ENCODE measurements at places on chromosomes 13 and 19.
A peak's percentile ranks its signal among the peaks of the same experiment; 100 is the strongest.

- DNase-seq: no peak
These were observed 312.4 kb downstream of the ZNF536 start for GRCh38 chr19:30684613-30685012.

- peak; percentile 95 for DNase-seq
These were observed 6.2 kb upstream of the SHKBP1 start for GRCh38 chr19:40570313-40571004.

DNA sequence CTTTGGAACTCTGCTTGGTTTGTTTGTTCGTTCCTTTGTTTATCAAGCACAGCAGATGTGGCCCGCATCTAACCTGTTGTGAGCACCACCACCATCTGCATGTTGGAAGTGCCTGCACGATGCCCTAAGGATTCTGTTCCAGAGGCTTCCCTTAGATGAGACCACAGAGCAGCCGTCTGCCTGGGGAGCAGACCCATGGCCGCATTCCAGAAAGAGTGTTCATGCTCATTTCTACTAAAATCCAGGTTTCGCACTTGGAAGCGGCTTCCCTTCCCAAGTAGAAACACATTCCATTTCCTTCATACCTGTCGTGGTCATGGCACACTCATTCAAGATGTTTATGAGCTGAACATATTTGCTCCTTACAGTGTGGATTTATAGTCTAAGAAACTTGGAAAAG lies 27.2 kb downstream of the COL4A2 start:
- no peak for DNase-seq

DNA sequence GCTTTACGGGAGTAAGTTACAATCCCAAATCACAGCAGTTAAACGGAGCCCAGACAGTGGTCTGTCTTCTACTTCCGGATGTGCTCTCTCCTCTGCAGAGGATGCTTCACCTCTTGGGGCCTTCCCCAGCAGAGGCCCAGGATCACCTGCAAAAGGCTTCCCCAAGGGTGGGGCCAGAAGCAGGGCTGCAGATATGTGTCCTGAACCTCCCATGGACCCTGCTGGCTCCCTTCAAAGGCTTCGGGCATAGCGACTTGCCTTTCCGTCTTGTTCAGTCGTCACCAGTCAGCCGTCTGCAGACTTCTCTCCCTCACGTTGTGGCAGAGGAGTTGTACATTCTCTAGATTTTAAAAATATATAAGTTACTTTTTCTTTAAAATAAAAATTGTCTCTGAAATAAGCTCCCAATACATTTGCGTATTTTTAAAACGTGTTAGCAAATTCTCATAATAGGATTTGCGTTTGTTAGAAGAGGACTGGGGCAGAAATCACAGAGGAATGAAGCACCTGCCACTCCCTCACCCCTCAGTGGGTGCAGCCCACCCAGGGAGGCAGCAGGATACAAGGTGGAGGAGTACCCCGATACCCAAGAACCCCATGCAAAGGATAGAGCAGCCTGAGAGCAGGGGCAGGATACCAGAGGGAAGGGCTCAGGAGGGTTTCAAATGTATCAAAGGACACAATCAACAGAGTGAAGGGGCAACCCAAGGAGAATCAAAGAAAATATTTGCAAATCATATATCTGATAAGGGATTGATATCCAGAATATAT lies 22.9 kb upstream of the MEDAG start:
- no peak for DNase-seq

DNA sequence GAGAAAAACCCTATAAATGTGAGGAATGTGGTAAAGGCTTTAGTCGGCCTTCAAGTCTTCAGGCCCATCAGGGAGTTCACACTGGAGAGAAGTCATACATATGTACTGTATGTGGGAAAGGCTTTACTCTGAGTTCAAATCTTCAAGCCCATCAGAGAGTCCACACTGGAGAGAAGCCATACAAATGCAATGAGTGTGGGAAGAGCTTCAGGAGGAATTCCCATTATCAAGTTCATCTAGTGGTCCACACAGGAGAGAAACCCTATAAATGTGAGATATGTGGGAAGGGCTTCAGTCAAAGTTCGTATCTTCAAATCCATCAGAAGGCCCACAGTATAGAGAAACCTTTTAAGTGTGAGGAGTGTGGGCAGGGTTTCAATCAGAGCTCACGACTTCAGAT lies 11.7 kb downstream of the ZNF226 start:
- no peak for DNase-seq

GRCh38 chr13:64369121-64369520 lies 2861.0 kb downstream of the PCDH9 start:
- DNase-seq: peak; percentile 77

- DNase-seq: no peak
These were observed 63.5 kb downstream of the ALOX5AP start for GRCh38 chr13:30798776-30799355.

DNA sequence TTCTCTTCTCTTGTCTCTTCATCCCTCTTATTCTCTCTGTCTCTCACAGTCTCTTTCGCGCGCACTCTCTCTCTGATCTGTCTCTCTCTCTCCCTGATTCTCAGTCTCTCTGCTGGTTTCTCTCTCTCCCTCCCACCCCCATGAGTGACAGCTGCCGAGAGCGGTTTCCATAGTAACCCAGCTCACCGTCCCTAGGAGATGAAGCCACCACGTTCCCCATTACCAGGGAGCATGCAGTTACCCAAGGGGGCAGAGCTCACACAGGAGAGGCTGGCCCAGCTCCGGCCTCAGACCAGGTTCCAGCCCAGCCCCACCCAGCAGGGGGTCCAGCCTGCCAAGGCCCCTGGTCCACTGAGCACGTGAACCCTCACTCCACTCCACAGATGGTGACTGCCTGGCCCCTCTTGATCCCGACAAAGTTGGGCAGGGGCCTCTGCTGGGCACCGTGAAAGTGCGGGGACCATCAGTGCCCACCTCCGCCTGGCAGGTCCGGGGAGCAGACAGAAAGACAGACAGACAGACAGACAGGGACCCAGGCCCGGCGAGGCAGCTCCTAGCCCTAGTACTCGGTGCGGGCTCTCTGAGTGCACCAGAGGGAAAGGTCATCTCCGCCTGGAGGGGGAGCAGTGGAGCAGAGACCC lies 50.6 kb downstream of the CELF5 start:
- no peak for DNase-seq

DNA sequence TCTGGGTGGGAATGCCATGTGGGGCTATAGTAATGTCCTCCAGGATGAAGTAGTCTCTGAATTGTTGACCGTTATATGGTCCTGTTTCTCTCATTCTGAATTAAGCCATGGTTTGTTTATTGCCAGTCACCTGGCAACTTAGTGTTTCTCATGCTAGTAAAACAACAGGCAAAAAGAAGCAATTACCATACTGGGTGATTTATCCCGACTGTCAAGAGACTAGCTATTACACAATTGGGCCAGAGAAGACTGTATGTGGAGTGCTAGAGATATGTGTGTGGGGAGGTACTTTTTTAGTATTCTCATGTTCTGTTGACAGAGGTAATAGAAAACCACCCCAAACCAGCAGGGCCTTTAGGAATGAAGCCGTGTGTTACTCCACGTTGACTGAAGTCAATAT lies 258.2 kb downstream of the TDRD3 start:
- DNase-seq: no peak

- no peak for DNase-seq
These were observed 3.2 kb downstream of the PTBP1 start for GRCh38 chr19:800360-801029.

DNA sequence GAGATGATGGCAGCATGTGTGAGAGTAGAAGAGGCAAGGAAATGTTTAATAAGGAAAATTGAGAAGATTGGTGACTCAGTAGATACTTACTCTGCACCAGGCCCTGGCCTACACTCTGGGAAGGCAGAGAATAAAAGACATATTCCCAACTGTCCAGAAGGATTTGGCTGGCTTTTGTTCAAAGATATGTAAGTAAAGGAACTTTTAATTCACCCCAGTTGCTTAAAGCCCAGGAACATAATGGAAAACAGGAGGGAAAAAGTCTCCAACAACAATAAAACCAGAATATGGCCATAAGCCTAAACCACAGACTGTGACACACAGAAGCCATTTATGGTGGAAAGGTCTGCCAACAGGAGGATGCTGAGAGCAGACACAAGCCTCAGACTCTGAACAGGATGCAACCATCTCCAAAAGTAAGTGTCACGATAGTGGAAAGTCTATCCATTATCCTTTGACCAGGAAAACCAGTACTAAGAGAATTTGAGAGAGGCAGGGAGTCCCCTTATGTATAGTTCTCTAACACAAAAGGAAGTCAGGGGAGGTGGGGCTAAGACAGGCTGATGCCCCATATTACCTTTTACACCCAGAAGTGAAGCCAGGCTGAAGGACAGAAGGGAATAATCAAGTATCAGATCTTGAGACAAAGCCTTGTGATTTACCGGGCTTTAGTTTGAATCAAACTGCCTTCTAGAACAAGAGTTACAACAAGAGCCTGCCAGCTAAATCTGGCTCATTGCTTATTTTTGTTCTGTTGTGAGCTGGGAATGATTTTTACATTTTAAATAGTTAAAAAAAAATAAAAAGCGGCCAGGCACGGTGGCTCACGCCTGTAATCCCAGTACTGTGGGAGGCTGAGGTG lies 169.5 kb upstream of the STARD13 start:
- DNase-seq: no peak

DNA sequence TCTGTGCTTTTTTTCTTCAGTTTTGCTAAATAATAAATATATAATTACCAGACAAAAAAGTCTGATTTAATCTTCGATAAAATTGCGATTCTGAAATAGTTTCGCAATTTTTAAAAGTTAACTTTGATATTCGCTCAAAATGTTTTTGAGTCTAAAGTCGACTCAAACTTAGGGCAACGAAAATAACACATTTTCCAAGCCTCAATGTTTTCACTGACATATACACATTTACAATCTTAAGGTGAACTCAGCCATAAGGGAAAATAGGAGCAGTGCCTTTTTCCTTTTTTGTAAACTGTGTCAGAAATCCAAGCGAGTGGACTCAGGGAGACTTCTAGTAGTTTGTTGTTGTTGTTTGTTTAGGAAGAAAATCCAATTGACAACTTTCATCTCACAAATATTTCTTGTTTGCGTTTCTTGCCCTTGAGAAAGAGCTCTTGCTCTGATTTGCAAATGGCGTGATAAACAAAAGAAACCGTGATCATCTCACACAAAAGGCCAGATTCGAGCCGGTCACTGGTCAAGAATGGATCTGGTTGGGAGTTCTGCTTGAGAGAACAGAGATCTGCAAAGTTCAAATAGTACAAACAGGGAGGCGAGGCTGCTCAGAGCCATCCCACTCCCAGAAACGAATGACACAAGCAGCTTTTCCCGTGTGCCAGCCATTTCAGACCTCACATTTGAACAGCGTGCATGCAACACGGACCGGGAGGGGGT lies 2.1 kb downstream of the SOX21 start:
- DNase-seq: no peak

DNA sequence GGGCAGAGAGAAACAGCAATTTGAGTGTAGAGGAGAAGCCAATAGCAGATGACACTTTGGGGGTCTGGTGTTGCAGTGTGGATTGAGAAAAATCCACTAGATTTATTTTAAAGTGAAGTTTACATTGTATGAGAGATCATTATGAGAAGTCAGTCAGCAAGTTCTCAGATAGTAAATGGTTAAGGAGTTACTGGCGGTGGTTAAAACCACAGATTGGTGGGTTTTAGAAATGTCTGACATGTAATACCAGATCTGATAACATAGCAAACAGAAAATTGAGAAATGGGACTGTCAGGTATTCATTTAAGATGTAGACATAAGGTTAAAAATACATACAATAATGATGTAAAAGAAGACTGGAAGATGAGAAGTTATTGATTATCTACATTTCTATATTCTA lies 7.2 kb downstream of the ABHD13 start:
- DNase-seq: no peak

- DNase-seq: no peak
These were observed 16.3 kb downstream of the KBTBD7 start for GRCh38 chr13:41178040-41178439.

DNA sequence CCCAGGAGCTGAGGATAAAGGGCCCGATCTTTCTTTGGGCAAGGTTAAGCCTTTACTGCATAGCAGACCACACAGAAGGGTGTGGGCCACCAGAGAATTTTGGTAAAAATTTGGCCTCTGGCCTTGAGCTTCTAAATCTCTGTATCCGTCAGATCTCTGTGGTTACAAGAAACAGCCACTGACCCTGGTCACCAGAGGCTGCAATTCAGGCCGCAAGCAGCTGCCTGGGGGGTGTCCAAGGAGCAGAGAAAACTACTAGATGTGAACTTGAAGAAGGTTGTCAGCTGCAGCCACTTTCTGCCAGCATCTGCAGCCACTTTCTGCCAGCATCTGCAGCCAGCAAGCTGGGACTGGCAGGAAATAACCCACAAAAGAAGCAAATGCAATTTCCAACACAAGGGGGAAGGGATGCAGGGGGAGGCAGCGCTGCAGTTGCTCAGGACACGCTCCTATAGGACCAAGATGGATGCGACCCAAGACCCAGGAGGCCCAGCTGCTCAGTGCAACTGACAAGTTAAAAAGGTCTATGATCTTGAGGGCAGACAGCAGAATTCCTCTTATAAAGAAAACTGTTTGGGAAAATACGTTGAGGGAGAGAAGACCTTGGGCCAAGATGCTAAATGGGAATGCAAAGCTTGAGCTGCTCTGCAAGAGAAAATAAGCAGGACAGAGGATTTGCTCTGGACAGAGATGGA lies 8.4 kb upstream of the CEACAM19 start:
- DNase-seq: no peak

- no peak for DNase-seq
These were observed 17.6 kb downstream of the WDFY2 start for GRCh38 chr13:51601601-51602565.

- no peak for DNase-seq
These were observed 1.1 kb upstream of the ZNF845 start for GRCh38 chr19:53332484-53332883.

DNA sequence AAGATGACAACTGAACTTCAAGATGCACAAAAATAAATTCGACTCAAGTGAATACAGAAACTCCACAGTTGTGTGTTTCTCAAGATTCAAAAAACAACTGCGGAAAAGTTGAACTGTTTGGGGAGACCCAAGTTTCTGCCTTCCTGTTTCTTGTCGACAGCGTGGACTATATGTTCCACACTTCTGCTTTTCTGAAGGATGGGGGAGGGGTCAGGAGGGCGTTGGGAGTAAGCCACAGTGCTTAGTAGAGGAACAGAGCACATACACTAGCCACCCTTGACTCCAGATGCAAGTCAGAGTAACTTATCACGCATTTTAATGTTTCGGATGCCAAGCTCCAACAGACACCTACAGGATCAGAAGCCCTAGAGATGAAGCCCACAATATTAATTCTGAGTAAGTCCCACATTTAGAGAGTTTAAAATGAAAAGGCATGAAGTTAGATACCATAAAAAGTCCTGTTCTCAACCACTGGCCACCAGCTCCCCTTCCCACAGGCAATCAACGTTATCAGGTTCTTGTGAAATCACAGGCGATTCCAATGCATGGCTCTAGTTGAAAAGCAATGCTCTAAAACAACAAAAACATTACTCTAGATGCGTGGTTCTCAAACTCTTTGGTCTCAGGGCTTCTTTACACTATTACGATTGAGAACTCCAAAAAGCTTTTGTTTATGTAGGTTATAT lies 4.2 kb downstream of the TUBGCP3 start:
- DNase-seq: no peak
